ENCODE measurements at places on chromosomes 4 and X.

GRCh38 chr4:128521156-128521555, 233.5 kb upstream of the PGRMC2 start:
- DNase-seq, result peak; percentile 45

DNA sequence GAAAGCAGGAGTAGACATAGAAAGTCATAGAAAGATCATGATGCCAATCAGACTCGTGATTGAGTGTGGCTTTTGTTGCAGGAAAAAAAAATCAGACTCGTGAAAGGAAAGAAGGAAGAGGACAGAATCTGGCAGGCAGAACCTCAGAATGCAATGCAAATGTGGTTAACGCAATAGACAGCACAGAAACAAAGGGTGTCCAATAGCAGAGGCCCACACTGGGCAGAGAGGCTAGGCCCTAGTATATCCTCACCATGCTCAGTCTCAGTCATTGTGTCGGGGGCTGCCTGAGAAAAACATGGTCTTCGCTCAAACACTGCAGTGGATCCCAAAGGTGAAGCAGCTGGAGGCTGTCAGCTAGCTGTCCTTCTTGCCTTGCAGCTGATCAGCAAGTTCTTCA, 102.8 kb upstream of the MAOA start:
- no peak for DNase-seq

- DNase-seq, result no peak
Observed at GRCh38 chr4:172125443-172125842, 312.2 kb downstream of the GALNTL6 start.

DNA sequence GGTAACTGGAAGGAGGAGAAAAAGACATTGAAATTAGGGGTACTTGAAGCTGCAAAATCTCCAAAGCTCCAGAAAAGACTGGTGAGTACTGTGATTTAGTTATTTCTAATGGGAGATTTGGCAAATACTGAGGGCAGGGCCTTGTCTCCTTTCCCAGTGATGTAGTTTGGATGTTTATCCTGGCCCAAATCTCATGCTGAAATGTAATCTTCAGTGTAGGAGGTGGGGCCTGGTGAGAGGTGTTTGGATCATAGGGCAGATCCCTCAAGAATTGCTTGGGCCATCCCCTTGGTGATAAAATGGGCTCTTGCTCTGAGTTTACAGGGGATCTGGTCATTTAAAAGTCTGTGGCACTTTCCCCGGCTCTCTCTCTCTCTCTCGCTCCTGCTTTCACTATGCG, 33.1 kb upstream of the GK start:
- peak; percentile 64 for DNase-seq
